Activated CD8-positive, alpha-beta memory T cell treated with anti-CD3 and anti-CD28 coated beads for 48 hours (primary cell): ENCODE measurements at places on chromosomes 1 and 21.

- no peak for DNase-seq
Observed at GRCh38 chr1:96510911-96511310, 210.7 kb upstream of the PTBP2 start.

DNA sequence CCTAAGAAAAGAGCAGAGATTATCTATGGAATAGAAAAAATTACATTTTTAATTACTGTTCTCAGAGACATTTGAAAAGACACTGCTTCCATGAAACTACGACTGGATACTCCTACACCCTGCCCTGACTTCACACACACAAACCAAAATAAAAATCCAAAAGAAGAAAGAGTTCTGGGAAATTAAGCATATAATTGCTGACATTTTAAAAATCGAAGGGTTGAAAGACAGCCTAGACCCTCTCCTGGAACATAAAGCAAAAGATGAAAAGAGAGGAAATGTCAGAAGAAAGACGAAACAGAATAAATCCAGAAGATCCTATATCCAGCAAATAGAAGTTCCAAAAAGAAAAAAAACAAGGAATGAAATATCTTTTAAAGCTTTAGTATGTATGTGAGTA, 32.8 kb upstream of the EEIG2 start:
- DNase-seq: no peak

GRCh38 chr1:97691325-97691724, 229.5 kb downstream of the DPYD start:
- DNase-seq: no peak

GRCh38 chr21:45319461-45320211, 31.9 kb upstream of the POFUT2 start:
- no peak for DNase-seq

- DNase-seq: no peak
Observed at GRCh38 chr1:163094589-163094988, 25.4 kb downstream of the RGS4 start.

GRCh38 chr1:172582889-172583288, 49.9 kb downstream of the SUCO start:
- DNase-seq: no peak

DNA sequence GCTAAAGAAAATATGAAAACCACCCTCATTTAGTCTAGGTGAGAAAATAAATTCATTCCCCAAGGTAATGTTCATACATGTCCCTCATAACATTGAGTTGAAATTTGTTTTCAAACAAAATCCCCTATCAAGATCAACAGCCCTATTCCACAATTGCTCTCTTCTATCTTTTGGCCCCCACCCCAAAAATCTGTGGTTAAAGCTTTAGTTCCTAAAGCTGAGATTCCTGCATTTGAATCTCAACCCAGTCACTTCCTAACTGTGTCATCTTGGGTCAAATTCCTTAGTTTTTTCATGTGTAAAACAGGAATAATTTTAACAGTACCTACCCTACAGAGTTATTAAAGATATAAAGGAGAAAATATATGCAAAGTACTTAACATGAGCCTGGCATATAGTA, 22.0 kb downstream of the KIAA0319L start:
- no peak for DNase-seq

DNA sequence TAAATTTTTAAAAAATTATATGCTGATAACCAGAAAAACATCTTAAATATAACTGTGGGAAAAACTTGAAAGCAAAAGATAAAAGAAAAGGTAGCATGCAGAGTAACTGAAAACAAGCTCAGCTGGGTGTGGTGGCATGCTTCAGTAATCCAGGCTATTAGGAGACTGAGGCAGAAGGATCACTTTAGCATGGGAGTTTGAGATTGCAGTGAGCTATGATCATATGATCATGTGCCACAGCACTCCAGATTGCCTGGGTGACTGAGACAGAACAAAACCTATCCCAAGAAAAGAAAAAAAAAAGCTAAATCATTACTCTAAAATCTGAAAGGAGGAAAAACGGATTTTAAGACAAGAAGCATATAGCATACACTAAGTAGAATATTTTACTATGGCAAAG, 1624.0 kb downstream of the AMY1C start:
- no peak for DNase-seq

- DNase-seq: no peak
Observed at GRCh38 chr1:201591348-201591747, 52.4 kb downstream of the NAV1 start.

DNA sequence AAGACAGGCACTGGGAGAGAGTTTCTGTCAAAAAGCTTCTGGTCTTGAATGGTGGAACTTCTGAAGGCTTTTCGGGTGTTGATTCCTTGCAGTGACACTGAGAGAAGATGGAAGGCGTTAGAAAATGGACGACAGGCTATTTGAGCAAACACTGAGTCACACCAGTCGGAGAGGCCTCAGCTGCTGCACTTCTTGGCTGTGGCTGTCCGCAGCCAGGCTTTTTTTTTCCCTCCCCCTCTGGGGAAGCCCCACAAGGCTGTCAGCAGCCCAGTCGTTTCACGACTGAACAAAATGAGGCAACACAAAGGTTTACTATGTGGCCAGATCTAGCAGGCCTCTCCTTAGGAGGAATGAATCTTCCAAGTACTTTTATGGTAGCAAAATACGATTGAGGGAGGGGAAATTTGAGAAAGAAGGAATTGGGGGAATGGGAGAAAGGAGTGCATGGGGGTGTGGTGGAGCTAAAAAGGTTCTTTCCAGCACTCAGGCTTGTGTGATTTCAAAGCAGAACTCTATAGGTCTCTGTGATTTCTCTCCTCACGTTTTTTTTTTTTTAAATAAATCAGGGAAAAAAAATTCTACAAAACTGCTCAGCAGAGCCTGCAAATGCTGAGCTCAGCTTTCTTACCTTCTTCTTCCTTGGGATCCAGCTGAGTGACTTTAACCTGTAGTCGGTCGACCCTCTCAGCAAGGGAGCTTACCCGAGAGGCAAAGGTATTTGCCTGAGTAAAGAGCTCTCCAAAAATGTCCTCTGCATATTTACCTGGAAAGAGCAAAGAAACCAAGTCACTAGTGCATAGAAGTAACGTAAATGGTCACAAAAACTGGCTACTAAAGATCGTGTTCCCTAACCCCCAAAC, 26.1 kb downstream of the GPR3 start:
- DNase-seq: peak; percentile 40

GRCh38 chr1:30756545-30757351, 826 bp downstream of the LAPTM5 start:
- no peak for DNase-seq

GRCh38 chr1:82931006-82931405, 1067.9 kb downstream of the TTLL7 start:
- no peak for DNase-seq

GRCh38 chr1:25799935-25800702, at the start of gene SELENON:
TSS of gene SELENON (plus strand) at chr1:25800193. CDS start at chr1:25800231, 38 bp downstream.
- no peak for DNase-seq

DNA sequence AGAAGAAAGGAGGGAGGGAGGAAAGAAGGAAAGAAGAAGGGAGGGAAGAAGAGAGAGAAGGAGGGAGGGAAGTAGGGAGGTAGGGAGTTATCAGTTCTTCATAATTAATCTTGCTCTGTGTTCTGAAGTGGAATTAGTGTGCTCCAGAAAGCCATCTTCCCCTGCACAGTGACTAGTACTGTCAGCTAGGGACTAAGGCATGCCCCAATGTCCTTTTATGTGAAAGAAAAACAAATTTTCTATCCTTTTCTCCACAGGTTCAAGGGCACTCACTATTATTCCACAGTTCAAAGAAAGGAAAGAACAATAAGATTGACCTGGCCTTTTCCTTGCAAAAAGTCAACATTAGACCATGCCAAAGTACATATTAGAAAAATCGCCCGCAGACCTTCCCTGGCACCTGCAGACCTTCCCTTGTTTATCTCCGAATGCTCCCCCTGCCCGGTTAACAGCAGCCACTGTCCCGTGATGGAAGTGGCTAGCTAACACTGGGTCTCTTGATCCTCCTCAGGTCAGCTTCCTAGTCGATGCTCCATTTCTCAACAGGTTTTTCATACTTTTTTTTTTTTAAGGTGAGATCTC, 107.2 kb upstream of the EDEM3 start:
- DNase-seq: no peak

DNA sequence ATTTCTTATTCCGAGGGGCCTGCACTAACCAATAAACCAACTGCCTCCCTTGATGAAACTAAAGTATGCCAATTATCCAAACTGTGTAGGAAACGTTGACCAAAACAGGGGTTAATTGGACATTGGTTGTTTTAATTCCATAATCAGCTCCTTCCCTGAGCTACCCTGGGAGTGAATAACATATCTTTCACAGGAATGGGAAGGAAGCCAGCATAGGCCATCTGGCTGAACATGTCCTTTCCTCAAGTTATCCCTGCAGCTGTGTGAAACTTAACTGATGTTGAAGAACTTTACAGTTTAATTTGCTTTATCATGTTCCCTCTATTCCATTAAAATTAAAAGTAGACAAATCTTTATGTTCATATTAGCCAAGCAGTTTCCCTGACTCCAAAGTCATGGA, 75.4 kb downstream of the NRIP1 start:
- no peak for DNase-seq

DNA sequence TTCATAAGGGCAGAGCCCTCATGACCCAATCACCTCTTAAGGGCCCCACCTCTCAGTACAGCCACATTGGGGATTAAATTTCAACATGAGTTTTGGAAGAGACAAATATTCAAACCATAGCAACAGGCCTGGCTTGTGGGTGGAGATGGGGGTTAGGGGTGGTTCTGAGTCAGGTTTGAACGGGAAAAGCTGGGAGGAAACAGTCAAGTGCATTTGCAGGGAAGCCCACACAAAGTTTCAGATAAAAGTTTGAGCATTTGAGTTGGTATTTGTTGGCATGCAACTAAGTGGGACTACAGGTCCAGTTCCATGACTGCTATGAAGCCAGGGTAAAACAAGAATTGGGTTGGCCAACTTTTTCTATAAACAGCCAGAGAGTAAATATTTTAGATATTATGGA, 21.0 kb upstream of the PADI2 start:
- no peak for DNase-seq

GRCh38 chr1:73144311-73144710, 862.0 kb upstream of the NEGR1 start:
- DNase-seq: no peak

DNA sequence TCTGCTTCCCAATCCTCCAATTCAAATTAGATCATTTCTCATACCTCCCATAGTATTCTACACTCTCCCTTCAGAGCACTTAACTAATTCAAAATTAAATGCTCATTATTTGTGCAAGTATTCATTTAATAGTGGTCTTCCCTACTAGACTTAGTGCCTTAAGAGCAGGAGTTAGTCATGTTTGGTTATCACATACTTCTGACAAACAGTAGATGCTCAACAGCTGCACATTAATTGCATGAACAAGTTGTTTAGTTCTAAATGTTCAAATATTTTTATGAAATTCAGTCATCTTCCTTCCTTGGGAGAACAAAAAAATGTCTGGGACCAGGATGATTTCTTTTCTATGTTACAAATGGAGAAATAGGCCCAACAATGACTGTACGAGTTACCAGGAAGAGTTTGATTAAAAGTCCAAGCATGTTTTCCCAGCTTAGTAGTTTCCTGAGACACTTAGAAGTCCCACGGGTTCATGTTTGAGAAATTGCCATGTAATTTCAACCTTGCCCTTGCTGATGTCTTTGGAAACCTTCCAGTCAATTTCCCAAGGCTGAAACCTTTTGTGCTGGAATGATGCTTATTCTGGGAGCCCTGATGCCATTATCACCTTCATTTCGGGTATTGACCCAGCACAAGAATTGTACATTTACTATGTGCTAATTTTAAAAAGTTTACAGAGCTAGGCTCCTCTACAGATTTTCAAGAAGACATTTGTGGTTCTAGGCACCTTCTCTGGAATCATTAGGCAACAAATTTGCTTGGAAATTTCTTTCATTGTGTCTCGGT, 437.9 kb upstream of the PLXNA2 start:
- DNase-seq: no peak

- DNase-seq: no peak
Observed at GRCh38 chr1:206804156-206804737, 32.0 kb upstream of the IL10 start.

DNA sequence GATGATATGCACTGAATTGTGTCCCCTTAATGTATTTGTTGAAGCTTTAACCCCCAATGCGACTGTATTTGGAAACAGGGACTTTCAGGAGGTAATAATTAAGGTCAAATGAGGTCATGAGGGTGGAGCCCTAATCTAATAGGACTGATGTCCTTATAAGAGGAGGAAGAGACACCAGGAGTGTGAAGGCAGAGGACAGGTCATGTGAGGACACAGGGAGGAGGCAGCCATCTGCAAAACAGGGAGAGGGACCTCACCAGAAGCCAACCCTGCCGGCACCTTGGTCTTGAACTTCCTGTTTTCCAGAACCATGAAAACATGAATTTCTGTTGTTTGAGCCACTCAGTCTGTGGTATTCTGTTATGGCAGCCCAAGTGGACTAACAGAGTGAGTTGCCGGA, 15.3 kb downstream of the SYF2 start:
- DNase-seq: no peak

DNA sequence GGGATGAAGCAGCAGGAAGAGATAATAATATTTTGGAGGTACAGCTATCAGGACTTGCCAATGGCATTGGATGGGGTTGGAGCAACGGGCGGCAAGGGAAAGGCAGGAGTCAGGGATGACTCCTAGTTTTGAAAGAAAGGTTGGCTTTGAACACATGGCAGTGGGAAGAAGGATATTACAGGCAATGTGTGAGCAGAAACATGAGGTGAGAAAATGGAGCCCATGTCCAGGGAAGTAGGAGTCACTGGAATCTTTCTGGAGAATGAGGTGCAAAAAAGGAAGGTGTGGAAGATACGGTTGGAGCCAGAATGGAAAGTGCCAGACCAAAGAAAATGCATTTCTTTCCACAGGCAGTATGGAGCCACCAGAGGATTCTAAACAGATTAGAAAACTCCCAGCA, 288.5 kb upstream of the KAZN start:
- no peak for DNase-seq

GRCh38 chr21:35070436-35070835, 21.3 kb upstream of the RUNX1 start:
- DNase-seq: no peak

GRCh38 chr21:38401191-38401926, 96.9 kb downstream of the ERG start:
- no peak for DNase-seq

- no peak for DNase-seq
Observed at GRCh38 chr1:28971980-28972771, 57.8 kb downstream of the EPB41 start.

DNA sequence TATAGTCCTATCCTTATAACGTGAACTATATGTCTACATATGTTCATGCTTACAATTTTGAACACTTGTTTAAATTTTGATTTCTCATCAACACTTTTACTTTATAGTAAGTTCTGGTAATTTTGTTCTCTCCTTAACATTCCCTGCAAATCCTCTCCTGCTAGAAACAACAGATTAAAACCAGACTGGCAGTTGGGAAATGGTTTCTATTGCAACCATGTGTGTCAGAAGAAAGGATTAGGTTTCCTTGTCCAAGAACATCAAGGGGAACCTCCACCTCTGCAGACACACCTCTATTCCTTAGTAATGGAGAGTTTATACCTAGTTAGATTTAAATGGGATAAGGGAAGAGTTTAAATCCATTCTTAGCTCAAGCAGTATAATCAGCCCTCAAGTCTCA, 3.3 kb upstream of the WARS2 start:
- DNase-seq: no peak

GRCh38 chr1:205961405-205961804, 18.1 kb upstream of the SLC26A9 start:
- no peak for DNase-seq
